ENCODE measurements at places on chromosomes 1 and 21.

DNA sequence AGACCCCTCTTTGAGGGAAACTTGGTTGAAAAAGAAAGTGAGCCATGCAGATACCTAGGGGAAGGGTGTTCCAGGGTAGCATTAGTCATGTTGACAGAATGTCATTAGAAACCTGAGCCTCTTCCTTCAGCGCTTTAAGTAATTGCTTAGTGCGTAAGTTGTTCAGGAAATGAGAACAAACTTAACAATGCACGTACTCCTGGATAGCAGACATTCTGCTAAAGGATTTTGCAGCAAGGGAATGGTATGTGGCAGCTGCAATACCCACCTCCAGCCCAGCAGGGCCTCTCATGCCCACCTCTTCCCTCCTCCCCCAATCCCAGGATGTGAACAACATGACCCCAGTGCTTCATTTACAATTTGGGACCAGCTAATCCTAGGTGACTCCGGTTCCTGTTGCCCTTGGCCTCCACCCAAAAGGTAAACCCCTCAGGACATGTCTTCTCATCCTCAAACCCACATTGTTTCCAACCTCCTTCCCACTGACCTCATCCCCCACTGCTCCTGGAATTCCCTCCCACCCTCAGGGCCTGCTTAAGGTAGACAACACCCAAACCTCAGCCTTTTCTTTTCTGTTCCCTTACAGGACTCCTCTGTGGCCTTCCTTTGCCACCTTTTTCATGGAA is 98.0 kb upstream of the BCAR3 start:
- no peak for DNase-seq

GRCh38 chr1:226603858-226604559 is 55.4 kb downstream of the STUM start:
- DNase-seq: no peak

GRCh38 chr1:22879445-22879844 is 93.2 kb downstream of the LACTBL1 start:
- DNase-seq: no peak

- DNase-seq: no peak
These were observed 278 bp upstream of the KRTAP27-1 start for GRCh38 chr21:30337772-30338171.

GRCh38 chr1:24910751-24911650 is 19.1 kb downstream of the RUNX3 start:
- no peak for DNase-seq

DNA sequence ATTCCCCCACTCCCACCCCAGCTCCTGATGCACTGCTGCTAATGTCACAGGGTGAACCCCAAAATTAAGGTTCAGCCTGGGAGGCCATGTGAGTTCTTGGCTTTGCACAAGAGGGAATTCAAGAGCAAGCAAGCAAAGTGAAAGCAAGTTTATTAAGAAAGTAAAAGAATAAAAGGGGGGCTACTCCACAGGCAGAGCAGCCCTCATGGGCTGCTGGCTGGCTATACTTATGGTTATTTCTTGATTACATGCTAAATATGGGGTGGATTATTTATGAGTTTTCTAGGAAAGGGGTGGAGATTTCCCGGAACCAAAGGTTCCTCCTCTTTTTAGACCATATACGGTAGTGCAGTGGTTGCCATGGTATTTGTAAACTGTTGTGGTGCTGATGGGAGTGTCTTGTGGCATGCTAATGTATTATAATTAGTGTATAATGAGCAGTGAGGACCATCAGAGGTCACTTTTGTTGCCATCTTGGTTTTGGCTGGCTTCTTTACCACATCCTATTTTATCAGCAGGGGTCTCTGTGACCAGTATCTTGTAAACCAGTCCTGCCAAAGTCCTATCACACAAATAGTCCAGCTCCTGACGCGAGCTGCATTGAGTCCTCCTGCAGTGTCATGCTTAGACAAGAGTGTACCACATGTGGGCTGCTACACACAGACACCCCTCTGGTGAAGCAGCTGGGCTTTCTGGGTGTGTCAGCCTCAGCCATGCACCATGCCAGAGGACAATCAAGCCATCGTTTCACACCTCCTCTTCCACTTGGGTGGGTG is 46.4 kb upstream of the CSF1 start:
- DNase-seq: no peak

- no peak for DNase-seq
These were observed 288.4 kb upstream of the PRMT6 start for GRCh38 chr1:106768077-106768476.

GRCh38 chr1:67420835-67421492 is 9.2 kb downstream of the SERBP1 start:
- no peak for DNase-seq

- DNase-seq: no peak
These were observed 586 bp downstream of the COL24A1 start for GRCh38 chr1:86155807-86156565.

DNA sequence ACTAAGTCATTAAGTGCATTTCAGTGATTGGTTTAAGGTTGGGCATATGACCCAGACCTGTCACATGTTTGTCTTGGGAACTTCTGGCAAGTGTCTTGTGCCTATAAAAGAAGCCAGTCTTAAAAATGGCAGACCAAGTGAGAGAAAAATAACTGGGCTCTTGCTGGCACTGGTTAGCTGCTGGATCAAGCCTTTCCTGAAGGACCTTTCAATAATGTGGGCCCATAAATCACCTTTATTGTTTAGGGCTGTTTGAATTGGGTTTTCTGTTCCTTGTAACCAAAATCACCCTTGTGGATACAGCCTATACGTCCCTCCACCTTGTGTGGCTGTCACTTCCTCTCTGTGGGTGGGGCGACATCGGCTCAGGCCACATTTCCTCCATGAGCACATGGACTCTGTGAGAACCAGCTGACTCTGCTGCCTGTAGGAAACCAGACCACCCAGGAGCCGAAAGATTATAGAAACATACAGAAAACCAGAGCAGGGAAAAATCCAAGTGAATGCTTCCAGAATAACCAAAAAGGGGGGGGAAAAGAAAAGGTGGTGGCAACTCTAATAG is 25.6 kb upstream of the WNT4 start:
- DNase-seq: no peak

- peak; percentile 58 for DNase-seq
These were observed 55.8 kb downstream of the ROR1 start for GRCh38 chr1:63829349-63830327.

- DNase-seq: no peak
These were observed 106.5 kb upstream of the DAB1 start for GRCh38 chr1:57530206-57530910.

- DNase-seq: no peak
These were observed 8.7 kb upstream of the MAP3K7CL start for GRCh38 chr21:29121759-29122158.

DNA sequence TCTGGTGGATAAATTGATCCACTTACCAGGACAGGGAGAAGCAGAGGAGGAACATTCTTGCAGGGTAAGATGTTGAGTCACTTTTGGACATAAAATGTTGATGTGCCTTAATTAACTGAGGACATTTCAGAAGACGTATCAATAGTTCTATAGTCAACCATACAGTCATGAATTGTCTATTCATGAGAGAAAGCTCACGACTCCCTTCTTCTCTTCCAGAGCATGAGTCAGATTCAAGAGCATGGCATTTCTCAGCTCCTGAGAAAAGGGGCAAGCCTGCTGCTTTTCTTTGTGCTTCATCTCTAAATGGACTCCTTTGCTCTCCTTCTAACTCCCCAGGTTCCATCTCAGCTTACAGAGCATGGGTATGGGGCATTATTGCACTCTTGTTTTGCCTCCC is 55.7 kb downstream of the ADGRL4 start:
- no peak for DNase-seq

GRCh38 chr1:100883963-100884362 is 10.7 kb downstream of the EXTL2 start:
- DNase-seq: peak; percentile 41

GRCh38 chr1:60234776-60235175 is 161.2 kb upstream of the C1orf87 start:
- DNase-seq: peak; percentile 53

DNA sequence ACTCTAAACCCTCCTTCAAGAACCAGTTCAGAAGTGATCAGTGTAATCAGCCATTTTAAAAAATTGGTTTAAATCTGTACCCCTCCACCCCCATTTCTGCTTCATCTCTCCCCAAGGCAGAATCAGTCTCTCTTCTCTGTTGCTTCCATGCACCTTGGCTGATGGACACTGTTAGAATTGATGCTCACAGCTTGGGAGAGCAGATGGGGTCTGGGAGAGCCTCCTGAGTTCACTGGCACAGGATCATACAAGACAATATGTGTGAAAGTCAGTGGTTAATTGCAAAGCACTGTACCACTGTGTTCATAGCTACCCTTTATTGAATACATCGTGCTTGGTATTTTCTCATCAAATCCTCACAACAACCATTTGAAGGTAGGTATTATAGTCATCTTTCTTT is 140.9 kb downstream of the ROR1 start:
- DNase-seq: peak; percentile 76

- DNase-seq: no peak
These were observed 11.2 kb downstream of the RCAN1 start for GRCh38 chr21:34603710-34604057.

- DNase-seq: no peak
These were observed 824.7 kb downstream of the USP25 start for GRCh38 chr21:16554503-16554902.

DNA sequence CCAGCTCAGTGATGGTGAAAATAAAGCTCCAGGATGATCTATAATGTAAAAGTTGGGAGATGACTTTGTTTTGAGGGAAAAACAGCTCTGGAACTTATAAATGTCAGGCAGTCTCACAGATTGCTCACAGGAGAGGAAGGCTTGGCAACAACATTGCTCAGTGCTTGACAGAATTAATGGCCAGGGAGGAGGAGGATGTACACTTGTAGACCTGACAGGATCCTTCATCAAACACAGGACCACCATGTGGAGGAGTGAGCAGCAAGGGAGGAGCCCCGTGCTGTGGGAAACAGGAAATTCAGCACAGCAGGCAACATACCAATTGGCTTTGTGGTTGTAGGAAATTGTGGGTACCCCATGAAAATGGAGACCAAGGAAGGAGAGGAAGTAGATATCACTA is 291.8 kb upstream of the CAMK1G start:
- DNase-seq: no peak

DNA sequence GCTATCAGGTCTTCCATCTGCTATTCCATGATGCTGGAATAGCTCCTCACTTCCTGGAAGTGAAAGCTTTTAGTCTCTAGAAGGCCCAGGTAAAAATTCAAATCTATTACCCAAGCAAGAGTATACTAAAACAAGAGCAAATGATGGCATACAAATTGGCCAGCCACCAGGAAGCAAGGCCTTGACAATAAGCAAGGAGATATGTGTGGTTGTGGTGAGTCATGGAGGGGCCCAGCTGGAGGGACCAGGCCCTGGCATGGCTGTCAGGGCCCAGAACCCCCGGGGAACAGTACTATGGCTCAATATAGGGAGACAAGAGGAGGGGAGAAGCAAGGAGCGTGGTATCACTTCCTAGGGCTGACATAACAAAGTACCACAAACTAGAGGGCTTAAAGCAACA is 358.7 kb downstream of the RRAGC start:
- DNase-seq: no peak

- DNase-seq: no peak
These were observed 3.4 kb downstream of the S100A16 start for GRCh38 chr1:153609585-153609907.

- peak; percentile 13 for DNase-seq
These were observed 9.7 kb downstream of the ZMPSTE24 start for GRCh38 chr1:40267767-40268187.

DNA sequence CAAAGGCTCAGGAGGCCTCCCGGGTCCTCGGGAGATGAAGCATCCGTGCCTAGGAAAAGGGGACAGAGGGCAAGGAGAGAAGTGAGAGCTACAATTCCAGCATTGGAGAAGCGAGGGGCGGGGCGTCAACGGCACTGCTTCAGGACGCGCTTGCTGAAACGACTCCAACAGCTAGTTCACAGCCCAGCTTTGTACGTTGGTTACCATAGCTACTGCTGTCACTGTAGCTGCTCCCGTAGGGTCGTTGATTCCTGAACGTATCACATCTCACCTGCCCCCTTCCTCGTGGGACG is 63.1 kb downstream of the TOR1AIP2 start:
- peak; percentile 79 for DNase-seq

- no peak for DNase-seq
These were observed 134.6 kb downstream of the HUNK start for GRCh38 chr21:32007456-32007855.

GRCh38 chr1:74246315-74246714 is 11.1 kb downstream of the TNNI3K start:
- DNase-seq: no peak

GRCh38 chr21:17848228-17848627 is 29.1 kb upstream of the C21orf91 start:
- DNase-seq: no peak

GRCh38 chr1:93630168-93630567 is 51.5 kb downstream of the BCAR3 start:
- no peak for DNase-seq

- no peak for DNase-seq
These were observed 856 bp downstream of the LHX9 start for GRCh38 chr1:197917805-197918651.

GRCh38 chr1:67713057-67713846 is 28.3 kb downstream of the GADD45A start:
- DNase-seq: peak; percentile 47

DNA sequence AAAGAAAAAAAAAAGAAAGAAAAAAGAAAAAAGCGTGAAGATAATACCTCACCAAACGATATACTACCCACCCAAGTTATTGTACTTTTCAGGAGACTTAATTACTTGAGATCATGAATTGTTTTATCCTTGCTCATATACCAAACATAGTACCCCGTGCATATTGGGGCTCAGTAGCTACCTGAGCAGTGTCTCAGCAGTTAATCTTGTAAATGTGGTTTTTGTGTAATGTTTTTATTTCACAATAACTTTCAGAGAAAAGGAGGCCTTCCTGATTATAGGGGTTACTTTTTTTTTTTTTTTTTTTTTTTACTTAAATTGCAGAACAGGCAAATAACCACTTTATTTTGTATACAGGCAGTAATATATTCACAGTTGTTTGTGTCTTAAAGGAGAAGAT is 80.3 kb downstream of the OSBPL9 start:
- no peak for DNase-seq

DNA sequence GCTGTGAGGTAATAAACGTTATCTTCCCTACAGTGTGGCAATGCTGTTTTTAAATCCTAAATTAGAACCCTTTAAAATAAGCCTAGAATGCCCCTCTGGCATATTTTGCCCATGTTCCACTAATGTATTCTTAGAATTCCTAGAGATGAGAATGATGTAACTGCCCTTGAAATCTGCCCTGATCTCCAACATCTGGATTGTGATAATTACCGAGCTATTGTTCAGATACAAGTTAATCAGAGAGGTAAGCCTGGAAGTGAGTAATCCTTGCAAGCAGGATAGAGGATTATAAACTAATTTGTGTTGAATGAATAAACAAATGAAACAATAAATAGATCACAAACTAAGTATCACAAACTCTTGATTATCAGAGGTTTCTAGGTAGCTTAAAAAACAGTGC is 107.8 kb upstream of the DMRTA2 start:
- DNase-seq: no peak

GRCh38 chr1:68819190-68819829 is 322.4 kb upstream of the DEPDC1 start:
- peak; percentile 78 for DNase-seq

GRCh38 chr1:22864886-22865285 is 107.8 kb downstream of the LACTBL1 start:
- DNase-seq: no peak

- DNase-seq: no peak
These were observed 88.8 kb downstream of the CDC7 start for GRCh38 chr1:91589437-91589836.

GRCh38 chr1:9202240-9202870 is 32.2 kb upstream of the H6PD start:
- DNase-seq: no peak
